ENCODE measurements at places on chromosomes 5 and 9. TPM values are rescaled to one million over a fixed set of nuclear protein-coding genes. Genes with fewer than 3 reads are reported as not detected.

Gene DNAH5
- total RNA-seq = 1.8 TPM

Gene MAP1B
- 128 TPM for total RNA-seq

Gene SLC36A3
- total RNA-seq = not detected

Gene RNF180
- 21.3 TPM for total RNA-seq

Gene OR1J4
- total RNA-seq = not detected

Gene PTPRD
- total RNA-seq = 136 TPM

Gene SLC1A3
- 15.8 TPM for total RNA-seq

Gene SPATA31C1
- total RNA-seq = not detected

Gene IFNE
- not detected for total RNA-seq

Gene CKMT2
- total RNA-seq = 7.8 TPM
